ENCODE measurements at places on chromosomes 1 and 21.

- H3K4me3 ChIP-seq, result no peak overlapping the region
- H3K27me3 ChIP-seq, result no peaks in the 10 kb centered on the region
- H3K27ac ChIP-seq, result no peak overlapping the region
- DNase-seq, result no peak
- H3K4me1 ChIP-seq, result no peaks in the 10 kb centered on the region
- no peaks in the 10 kb centered on the region for H3K36me3 ChIP-seq
Observed at GRCh38 chr1:10674700-10675609, 121.5 kb downstream of the CASZ1 start.

GRCh38 chr1:89259283-89259971 lies 13.2 kb downstream of the GBP5 start:
- H3K36me3 ChIP-seq, result peaks cover 19% of the 10 kb centered on the region
- H3K4me1 ChIP-seq, result peaks cover 68% of the 10 kb centered on the region
- H3K27me3 ChIP-seq, result no peaks in the 10 kb centered on the region
- peak; percentile 33 for DNase-seq
- peak overlapping the region; percentile 29 for H3K4me3 ChIP-seq

- no peak overlapping the region for H3K27ac ChIP-seq
- DNase-seq, result no peak
- H3K27me3 ChIP-seq, result no peaks in the 10 kb centered on the region
Observed at GRCh38 chr21:40146216-40146837, 279.1 kb downstream of the PCP4 start.

GRCh38 chr1:10866321-10867093 lies 70.1 kb upstream of the CASZ1 start:
- no peak overlapping the region for H3K4me3 ChIP-seq
- no peaks in the 10 kb centered on the region for H3K36me3 ChIP-seq
- DNase-seq, result no peak
- H3K27ac ChIP-seq, result no peak overlapping the region
- H3K27me3 ChIP-seq, result peaks cover 15% of the 10 kb centered on the region
- H3K4me1 ChIP-seq, result no peaks in the 10 kb centered on the region

- no peaks in the 10 kb centered on the region for H3K27me3 ChIP-seq
- no peaks in the 10 kb centered on the region for H3K36me3 ChIP-seq
- no peak for DNase-seq
- no peaks in the 10 kb centered on the region for H3K4me1 ChIP-seq
- H3K4me3 ChIP-seq, result no peak overlapping the region
Observed at GRCh38 chr1:30399026-30399425, 324.4 kb downstream of the MATN1 start.

GRCh38 chr1:241603731-241604245 lies 36.4 kb downstream of the CHML start:
- DNase-seq, result no peak
- no peaks in the 10 kb centered on the region for H3K4me1 ChIP-seq
- no peaks in the 10 kb centered on the region for H3K36me3 ChIP-seq
- no peak overlapping the region for H3K4me3 ChIP-seq

- H3K36me3 ChIP-seq, result no peaks in the 10 kb centered on the region
- no peak overlapping the region for H3K27ac ChIP-seq
- DNase-seq, result no peak
- H3K4me1 ChIP-seq, result peaks cover 20% of the 10 kb centered on the region
- H3K27me3 ChIP-seq, result no peaks in the 10 kb centered on the region
Observed at GRCh38 chr1:28193701-28194161, 17.2 kb upstream of the PTAFR start.

DNA sequence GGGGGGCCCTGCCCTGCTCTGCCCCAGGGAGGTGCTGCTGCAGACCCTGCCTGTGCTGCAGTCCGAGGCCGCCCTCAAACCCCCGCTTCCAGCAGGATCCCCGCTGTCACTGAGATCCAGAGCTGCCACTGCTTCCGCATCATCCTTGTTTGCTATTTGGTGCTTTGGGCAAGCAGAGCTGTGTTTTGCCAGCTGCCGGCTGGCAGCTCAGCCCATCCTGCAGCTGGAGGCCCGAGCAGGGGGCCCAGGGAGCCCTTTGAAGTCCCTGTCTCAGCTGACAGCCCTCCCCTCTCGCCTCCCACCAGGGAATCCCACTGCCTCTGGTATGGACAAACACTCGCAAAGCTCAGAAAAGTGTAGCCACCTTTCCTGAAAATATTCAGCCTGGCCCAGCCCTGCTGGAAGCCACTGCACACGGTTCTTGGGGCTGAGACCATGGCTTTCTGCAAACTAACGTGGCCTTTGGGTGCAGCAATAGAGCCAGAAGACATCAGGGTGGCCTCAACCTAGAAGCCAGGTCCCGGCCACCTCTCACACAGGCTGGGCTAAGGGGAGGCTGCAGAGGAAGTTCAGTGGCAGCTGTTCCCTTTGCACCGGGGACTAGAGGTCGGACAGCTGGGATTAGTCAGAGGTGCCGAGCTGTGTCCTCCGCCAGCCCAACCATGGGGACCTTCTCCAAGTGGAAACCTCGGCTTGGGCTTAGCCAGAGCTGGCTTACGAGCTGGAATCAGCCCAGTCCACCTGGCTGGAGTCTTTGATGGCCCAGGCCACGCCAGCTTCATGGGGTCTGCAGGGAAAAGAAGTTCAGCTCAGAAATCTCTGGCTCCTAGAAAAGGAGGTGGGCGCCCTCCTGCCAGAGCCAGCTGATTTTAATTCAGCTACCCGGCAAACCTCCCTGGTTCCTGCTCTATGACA lies 107.1 kb downstream of the SPSB1 start:
- H3K4me1 ChIP-seq, result no peaks in the 10 kb centered on the region
- H3K27ac ChIP-seq, result no peak overlapping the region
- no peaks in the 10 kb centered on the region for H3K27me3 ChIP-seq
- no peak overlapping the region for H3K4me3 ChIP-seq

DNA sequence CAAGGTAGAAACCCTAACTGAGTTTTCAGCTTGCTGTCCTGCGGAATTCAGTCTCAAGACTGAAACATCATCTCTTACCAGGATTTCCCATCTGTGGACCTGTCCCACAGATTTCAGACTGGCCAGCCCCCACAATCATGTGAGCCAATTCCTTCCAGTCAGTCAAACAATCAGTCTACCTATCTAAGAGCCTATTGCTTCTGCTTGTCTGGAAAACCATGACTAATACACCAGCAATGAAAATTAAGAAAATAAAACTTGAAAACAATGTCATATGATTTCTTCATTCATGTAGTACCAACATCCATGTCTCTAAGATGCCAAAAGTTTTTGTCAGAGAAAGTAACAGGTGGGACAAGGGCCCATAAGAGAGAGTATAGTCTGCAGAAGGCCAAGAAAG lies 57.6 kb upstream of the CRB1 start:
- no peak overlapping the region for H3K4me3 ChIP-seq
- no peaks in the 10 kb centered on the region for H3K36me3 ChIP-seq

- DNase-seq, result no peak
- H3K4me1 ChIP-seq, result no peaks in the 10 kb centered on the region
- H3K4me3 ChIP-seq, result no peak overlapping the region
- no peaks in the 10 kb centered on the region for H3K27me3 ChIP-seq
Observed at GRCh38 chr1:177620636-177621190, 349.1 kb downstream of the SEC16B start.

- no peak for DNase-seq
- peaks cover 15% of the 10 kb centered on the region for H3K36me3 ChIP-seq
- H3K27ac ChIP-seq, result peak overlapping the region; percentile 86
- H3K4me3 ChIP-seq, result no peak overlapping the region
- H3K4me1 ChIP-seq, result no peaks in the 10 kb centered on the region
Observed at GRCh38 chr1:154263465-154264332, 8.7 kb upstream of the HAX1 start.

DNA sequence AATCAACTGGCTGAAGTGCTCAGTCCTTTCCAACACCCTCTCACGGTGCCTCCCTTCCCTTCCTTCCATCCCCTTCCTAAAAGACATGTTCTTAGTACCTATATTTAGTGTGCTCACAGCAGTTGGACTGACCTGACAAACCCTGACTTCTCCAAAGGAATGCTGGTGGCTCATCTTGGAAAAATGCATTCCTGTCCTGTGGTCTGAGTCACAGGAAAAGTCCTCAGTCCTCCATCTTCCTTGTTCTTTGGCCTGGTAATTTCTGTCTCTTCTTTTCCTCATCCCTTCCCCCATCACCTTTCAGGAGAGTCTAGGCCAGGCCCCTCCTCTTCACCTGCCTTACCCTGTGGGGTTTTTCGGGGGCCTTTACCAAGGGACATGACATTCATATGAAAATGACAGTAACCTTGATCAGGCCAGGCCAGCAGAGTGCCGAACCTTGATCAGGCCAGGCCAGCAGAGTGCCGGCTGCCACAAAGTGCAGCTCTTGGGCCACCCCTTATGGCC lies 7.2 kb downstream of the ATP1B1 start:
- no peak overlapping the region for H3K27ac ChIP-seq
- DNase-seq, result no peak
- H3K27me3 ChIP-seq, result no peaks in the 10 kb centered on the region
- no peaks in the 10 kb centered on the region for H3K36me3 ChIP-seq
- H3K4me3 ChIP-seq, result no peak overlapping the region

DNA sequence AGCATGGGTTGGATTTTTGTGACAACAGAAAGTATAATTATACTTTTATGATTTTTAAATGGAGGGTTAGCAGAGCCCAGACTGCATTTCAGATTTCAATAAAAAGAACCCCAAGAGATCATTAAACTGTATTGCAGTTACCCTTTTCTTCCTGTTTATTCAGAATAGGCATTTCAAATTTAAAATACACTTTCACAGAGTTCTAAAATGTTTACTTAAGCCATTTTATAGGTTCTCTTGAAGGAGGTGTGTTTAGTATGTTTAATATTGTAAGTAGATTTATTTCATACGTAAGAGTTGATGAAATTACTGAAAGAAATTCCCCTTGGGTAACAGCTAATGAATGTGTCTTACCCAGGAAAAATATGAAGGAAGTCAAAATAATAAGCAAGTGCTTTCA lies 17.4 kb downstream of the UAP1 start:
- H3K27ac ChIP-seq, result no peak overlapping the region
- no peak for DNase-seq
- no peaks in the 10 kb centered on the region for H3K27me3 ChIP-seq
- no peak overlapping the region for H3K4me3 ChIP-seq

GRCh38 chr1:48725341-48726046 lies 51.2 kb downstream of the BEND5 start:
- no peak overlapping the region for H3K27ac ChIP-seq
- no peaks in the 10 kb centered on the region for H3K27me3 ChIP-seq
- H3K4me1 ChIP-seq, result no peaks in the 10 kb centered on the region
- H3K36me3 ChIP-seq, result no peaks in the 10 kb centered on the region
- H3K4me3 ChIP-seq, result no peak overlapping the region

All from naive thymus-derived CD4-positive, alpha-beta T cell (primary cell).